Stromal cell of bone marrow (primary cell): ENCODE measurements at places on chromosomes 2 and 18.

DNA sequence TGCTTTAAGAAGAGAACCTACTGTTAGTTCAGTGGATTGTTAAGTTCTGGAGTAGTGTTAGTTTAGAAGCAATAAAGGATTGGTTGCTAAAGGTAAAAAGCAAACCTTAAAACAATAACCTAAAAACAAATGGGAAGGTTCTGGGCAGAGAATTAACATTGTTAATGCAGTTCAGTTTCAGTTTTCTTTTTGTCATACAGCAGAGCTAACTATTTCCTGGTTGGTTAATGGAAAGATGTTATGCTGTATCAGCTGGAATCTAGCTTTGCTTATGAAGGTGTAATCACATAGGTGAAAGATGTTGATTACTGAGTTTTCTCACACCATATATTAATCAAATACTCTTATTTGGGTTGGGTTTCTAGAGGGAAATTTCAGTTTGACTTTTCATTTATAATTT lies 23.8 kb downstream of the SMAD4 start:
- no peak for DNase-seq

GRCh38 chr2:9629222-9630116 lies 1.3 kb downstream of the YWHAQ start:
- no peak for DNase-seq

GRCh38 chr18:28175150-28175929 lies 1.6 kb downstream of the CDH2 start:
- no peak for DNase-seq

DNA sequence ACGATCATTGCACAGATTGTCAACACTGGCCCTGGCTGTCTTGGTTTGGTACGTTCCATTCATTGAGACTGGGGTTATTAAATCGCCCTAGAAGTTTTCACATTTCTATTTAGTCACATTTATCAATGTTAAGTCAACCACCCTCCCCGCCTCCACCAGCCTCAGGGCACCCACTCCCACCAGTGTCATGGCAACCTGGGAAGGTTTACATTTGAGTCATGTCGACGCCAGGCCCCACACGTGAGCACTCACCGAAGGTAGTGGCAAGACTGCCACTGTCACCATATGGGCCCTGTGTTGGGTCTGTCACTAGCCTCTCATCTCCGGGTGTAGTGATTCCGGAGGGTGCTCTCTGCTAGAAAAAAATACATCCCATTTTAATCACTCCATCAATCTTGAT lies 194.2 kb downstream of the TWIST2 start:
- DNase-seq, result no peak

DNA sequence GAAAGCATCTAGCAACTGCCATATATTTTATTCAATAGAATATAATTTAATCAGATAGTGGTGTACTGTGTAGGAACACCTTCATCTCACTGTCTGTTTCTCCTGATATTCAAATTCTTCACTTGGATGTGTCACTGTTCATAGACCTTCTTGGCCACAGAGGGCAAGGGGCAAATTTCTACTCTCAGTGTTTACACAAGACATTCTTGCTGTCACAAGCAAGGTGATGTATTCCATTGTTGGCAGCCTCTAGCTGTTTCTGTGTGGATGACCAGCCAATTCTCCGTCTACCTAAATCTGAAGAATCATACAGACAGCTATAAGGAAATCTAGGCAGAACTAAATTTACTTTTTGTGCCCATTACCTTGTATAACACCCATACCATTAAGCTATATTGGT lies 948.3 kb downstream of the CNTNAP5 start:
- no peak for DNase-seq

DNA sequence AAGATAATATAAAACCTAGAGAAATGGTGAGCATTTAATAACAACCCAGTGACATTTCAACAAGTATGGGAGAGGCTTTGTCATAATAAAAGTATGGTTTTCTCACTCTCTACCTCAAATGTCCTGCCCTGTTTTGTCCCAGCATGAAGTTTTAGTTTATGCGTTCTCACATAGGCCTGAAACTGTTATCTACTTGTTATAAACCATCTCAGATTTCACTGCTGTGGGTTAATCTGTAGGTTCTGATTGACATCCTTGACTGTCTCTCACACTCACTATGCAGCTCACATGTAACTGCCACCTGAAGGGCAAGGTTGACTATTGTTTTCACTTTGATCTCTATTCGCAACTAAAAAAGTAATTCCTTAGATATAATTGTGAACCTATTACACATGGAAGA lies 44.9 kb downstream of the ZEB2 start:
- no peak for DNase-seq

GRCh38 chr2:145157741-145158591 lies 638.0 kb upstream of the ZEB2 start:
- DNase-seq, result peak; percentile 78

- DNase-seq, result no peak
Measured at GRCh38 chr2:118246726-118247125, 158.5 kb downstream of the INSIG2 start.

DNA sequence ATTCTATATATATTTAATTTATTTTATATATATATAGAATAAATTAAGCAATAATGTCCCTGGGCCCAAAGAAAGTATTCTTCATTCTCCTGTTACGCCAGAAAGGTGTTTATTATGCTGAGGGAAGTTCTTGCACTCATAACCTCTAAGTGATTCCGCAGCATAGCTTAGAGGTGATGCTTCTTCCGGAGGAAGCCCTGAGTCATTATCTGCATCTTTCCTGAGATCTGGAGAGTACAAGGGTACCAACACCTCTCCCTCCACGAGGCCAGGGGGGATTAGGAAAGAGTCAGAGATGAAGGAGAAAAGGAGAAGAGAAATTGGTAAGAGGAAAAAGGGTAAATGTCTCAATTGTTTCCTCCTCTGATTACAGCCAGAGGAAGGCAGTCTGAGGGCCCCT lies 43.1 kb upstream of the RTN4 start:
- no peak for DNase-seq

- no peak for DNase-seq
Measured at GRCh38 chr2:238988752-238989151, 140.9 kb downstream of the TWIST2 start.

DNA sequence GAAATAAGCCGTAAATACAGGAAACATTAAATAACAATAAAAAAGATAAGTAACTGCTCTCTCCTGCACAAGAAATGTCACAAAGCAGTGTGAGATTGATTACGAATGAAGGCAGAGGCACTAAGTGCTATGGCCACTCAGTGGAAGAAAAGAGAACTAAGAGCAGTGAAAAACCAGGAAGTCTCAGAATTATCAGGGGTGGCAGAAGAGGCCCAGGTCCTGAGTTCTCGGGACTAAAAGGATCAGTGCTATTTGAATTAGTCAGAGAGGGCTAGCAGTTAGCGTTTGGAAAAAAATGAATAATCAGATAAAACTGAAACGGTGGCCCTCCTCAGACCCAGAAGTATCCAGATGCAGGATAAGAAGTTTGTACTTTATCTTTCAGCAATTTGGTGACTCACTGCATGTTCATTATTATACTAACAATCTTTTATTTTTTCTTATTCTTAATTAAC lies 367.1 kb downstream of the ZEB2 start:
- DNase-seq, result no peak

GRCh38 chr2:96484091-96484490 lies 21.1 kb downstream of the NEURL3 start:
- DNase-seq, result no peak

DNA sequence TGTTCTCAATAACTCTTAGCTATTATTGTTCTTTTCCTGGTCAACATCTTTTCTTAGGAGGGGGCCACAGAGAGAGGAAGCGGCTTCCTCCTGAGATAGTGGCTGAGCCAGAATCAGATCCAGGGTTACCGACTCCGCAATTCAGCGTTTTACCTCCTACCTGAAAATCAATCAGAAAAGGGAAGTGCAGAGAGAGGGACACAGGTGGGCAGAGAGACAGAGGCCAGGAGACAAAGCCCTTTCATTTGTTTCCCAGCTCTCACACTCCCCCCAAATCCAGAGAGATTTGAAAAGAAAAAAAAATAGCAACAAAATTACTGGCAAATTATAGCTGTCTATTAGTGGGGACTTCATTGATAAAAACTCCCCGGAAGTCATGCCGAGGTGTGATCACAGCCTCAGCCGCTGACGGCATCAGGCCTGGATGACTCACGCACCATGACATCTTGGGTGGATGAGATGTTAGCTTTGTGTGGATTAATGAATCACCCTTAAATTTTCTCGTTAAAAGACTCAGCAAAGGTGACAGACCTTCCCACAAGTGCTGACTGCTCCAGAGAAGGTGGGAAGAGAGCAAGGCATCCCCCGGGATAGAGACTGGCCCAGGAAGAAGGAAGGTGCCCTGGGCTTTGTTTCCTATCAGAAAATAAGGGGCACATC lies 120.7 kb downstream of the LOXHD1 start:
- DNase-seq, result no peak

DNA sequence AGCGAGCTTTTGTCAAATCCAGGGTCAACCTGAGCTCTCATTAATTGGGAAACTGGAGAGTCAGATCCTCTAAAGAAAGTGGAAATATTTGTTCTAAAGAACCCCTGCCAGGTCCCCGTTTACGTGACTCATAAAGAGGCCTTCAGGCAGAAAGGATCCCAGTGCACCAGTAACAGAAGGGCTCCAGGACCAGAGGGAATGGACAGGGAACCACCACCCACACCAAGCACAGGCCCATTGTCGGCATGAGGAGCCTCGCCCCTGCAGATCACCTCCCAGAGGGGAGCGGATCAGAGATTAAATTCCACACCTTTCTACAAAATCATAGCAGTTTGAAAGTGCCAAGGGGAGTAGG lies 16.4 kb upstream of the C1QL2 start:
- no peak for DNase-seq
